ENCODE measurements at places on chromosomes 5 and 9.

- no peak for DNase-seq
These were observed 33.7 kb upstream of the FCN1 start for GRCh38 chr9:134951461-134951860.

- DNase-seq = no peak
These were observed 9.9 kb downstream of the TMEM250 start for GRCh38 chr9:136108648-136109266.

GRCh38 chr9:91426123-91426745 is 2.6 kb upstream of the NFIL3 start:
- DNase-seq = peak; percentile 71

- DNase-seq = no peak
These were observed 185.9 kb upstream of the ZNF618 start for GRCh38 chr9:113690055-113690740.

- no peak for DNase-seq
These were observed 73.2 kb downstream of the SH3PXD2B start for GRCh38 chr5:172380987-172381643.

DNA sequence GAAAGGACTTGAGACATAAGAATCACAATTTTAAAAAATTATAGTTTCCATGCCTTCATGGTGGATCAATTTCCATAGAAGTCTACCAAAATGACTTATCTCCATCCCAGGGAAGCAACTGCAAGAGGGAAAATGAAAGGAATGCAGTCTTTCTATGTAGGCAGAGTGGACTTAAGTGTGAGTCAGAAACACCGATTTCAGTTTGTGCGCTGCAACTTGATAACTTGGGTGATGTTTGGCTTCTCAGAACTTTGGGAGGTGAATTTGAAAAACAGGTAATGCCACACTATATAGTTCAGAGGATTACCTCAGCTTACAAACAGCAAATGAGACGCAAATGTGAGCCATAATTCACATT is 708 bp upstream of the CSNK1G3 start:
- peak; percentile 8 for DNase-seq

DNA sequence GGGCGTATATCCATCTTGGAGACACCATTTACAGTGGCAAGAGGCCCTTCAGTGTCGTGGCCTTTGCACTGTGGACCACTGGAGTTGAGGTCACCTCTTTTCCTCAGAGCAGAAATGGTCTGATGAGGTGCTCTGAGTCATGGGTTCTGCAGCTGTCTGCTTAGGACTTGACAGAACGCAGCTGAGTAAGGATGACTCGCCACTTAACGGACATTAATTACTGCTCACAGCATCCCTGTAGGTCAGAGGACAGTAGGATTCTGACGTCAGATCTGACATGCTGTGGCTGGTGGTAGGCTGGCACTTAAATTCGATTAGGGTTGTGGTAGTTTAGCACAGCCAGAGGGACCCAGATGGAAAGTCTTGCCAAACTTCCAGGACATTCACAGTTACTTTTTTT is 479.4 kb downstream of the DMAC1 start:
- peak; percentile 62 for DNase-seq

GRCh38 chr5:128778474-128778873 is 186.8 kb upstream of the SLC27A6 start:
- no peak for DNase-seq

GRCh38 chr9:70340572-70340971 is 73.9 kb downstream of the KLF9 start:
- DNase-seq = peak; percentile 13

GRCh38 chr5:124957063-124957462 is 210.6 kb upstream of the ZNF608 start:
- DNase-seq = no peak

DNA sequence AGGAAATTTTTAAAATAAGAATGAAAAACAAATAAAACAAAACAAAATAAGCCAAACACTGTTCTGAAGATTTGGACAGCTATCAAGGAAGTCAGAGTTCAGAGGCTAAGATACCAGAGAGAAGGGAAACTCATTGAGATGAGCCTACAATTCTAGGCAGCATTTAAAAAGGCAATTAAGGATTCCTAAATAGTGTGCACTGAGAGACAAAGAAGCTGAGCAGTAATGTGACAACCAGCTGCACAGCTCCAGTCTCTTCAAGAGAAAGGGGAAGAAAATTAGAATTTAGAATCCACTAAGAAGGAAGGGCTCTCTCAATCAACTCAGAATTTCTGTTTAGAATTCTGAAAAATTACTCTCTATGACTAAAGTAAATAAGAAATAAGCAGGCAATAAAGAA is 246.7 kb upstream of the COX7C start:
- DNase-seq = no peak

DNA sequence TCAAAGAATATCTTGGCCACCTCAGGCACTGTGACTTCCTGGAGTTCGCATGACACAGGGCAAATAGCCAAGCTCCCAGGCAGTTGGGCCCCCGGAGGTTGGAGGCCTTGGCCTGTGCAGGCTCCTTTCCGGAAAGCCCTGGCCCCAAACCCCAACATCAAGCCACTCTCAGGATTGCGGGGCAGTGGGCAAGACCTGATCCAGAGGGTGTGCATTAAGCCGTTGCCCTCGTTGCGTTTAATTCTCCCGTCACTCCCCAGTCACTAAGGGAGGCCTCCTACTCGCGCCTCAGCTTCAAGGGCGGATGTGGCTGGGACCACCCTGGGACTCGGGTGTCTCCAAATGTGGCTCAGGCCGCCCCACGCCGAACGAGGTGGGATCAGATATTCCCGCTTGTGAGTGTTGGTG is 60.1 kb downstream of the TMEM174 start:
- DNase-seq = no peak

DNA sequence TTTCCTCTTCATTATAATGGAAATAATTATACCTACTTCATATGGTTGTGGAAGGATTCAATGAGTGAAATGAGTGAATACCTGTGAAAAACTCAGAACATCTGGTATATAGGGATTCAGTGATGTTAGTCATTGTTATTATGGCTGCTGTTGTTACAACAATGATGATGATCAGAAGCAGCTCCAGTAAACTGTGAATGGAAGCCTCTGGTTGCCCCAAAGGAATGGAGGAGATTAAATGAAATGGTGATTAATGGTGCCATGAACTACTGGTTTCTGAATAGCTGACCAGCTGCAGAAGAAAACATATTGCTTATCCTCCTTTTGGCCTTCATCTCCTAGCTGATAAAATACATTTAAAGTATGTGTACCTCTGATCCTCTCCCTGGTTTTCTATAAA is 372.0 kb downstream of the ARHGEF28 start:
- DNase-seq = no peak
